ENCODE measurements at places on chromosomes 3 and 15.

DNA sequence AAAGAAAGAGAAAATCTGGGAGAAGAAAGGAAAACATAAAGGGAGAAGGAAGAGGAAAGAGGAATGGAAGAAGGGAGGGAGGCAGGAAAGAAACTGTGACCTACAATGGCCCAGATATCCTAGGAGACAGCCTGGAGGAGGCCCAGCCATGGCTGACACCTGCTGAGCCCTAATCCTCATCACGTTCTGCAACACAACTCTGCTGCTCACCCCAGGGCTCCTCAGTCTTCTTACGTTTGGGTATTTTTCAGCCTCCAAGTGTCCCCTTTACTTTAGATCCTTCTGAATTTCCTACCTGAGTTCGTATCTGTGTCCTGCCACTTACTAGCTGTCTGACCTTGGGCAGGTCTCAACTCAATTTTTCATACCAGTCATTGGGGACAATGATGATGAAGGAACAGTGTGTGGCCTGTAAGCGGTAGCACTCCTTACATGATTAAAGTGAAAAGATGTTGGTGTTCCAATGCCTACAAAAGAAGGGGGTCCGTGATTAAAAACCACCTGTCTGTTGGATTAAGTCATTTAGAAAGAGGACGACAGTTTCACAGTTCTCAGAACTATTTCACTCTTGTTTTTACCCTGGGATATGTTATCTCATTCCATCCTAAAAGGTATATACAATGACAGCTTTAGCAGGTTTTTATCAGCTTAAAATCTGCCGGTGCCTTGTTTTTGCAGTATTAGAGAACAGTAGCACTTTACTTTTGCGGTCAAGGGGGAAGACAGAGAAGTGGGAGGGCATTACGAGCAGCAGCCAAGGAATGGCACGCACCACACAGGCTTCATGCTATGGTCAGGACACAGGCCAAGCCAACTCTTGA lies 47.4 kb downstream of the CCR4 start:
- DNase-seq, result no peak

DNA sequence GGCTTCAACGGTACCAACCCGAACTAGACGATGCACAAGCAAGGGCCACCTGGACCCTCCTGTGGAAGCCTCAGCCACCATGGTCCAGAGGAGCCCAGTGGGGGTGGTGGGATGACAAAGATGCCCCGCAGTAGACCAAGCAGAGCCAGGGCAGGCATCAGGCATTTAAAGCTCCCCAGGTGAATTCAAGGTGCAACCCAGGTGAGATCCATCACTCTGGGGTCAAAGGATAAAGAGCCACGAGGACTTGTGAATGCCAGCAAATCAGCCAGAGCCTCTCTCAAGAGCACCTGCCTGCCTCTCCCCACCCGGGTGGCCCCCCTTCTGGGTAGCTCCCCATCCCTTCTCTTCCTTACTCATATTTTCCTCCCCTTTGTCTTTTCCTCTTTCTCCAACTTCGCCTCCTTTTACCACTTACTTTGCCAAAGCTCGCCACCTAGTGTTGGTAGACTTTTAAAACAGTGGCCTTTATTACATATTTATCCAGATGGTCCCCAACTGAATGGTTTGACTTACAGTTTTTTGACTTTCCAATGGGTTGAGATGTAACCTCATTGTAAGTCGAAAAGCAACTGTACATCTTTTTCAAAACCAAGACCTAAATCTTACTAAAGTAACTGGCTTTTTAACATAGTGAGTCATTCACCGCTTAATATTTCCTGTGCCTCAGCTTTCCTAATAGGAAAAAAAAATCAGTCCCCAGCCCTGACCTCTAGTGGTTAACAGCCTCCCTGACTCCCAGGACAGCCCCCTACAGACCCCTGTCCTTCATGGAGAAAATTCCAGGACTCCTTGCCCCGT lies 18.8 kb downstream of the PLA2G4F start:
- DNase-seq, result no peak

- no peak for DNase-seq
Measured at GRCh38 chr3:115445559-115445958, 177.8 kb upstream of the GAP43 start.

DNA sequence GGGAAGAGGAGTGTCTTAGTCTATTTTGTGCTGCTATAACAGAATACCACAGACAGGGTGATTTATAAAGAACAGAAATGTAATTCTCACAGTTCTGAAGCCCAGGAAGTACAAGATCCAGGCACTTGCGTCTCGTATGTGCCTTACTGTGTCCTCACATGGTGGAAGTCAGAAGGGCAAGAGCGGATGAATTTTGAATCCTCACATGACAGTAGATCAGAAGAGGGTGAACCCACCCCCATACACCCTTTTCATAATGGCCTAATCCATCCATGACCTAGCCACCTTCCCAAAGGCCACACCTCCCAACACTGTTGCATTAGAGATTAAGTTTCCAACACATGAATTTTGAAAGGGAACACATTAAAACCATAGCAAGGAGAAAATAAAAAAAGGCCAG lies 18.7 kb upstream of the ANXA2 start:
- no peak for DNase-seq

GRCh38 chr3:183151821-183152351 lies 10.6 kb downstream of the LAMP3 start:
- DNase-seq, result no peak

GRCh38 chr3:55296791-55297190 lies 190.3 kb downstream of the WNT5A start:
- no peak for DNase-seq

- no peak for DNase-seq
Measured at GRCh38 chr3:130256821-130257340, 88.6 kb upstream of the COL6A5 start.

GRCh38 chr3:124293584-124293983 lies 301.7 kb upstream of the ROPN1 start:
- no peak for DNase-seq

DNA sequence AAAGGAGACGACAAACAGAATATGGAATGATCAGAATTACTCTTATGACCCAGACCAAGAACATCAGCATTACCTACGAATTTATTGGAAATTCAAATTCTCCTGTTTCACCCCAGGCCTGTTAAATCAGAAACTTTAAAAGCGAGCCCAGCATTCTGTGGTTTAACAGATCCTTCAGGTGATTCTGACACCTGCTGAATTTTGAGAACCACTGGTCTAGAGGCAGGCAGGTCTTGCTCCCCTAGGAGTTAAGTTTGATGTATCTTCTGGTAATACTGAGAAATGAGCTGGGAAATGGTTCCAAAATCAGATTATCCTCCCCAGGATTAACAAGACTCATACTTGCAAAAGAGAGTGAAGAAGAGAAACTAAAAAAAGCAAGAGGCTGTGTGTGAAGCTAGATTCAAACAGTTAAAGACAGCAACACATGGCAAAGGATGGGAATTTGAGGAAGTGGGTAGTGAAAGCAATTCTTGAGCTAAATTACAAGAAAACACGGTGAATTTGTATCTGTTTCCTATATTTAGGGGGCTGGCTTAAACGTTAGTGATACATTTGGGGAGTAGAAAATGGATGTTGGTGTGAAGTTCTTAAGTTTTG lies 66.0 kb downstream of the FLNB start:
- DNase-seq, result no peak

- DNase-seq, result no peak
Measured at GRCh38 chr3:49349348-49350114, 8.6 kb downstream of the GPX1 start.

DNA sequence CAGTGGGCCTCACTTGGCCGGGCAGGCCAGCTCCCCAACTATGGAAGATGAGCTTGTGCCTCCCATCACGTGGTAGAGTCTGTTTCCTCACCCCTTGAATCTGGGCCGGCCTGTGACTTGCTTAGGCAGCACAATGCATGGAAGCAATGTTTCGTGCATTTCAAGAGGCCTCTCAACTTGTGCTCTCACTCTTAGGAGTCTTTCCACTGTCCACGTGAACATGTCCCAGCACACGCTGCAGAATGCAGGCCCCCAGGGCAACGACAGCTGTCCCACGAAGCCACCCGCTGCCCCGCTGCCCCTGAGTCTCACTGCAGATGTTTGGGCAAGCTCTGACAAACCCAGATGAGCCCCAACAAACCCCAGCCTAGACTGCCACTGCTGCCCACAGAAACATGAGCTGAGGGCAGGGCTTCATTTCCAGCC lies 27.2 kb upstream of the SLC41A3 start:
- no peak for DNase-seq

- DNase-seq, result no peak
Measured at GRCh38 chr15:60961541-60962485, 267.3 kb downstream of the RORA start.

DNA sequence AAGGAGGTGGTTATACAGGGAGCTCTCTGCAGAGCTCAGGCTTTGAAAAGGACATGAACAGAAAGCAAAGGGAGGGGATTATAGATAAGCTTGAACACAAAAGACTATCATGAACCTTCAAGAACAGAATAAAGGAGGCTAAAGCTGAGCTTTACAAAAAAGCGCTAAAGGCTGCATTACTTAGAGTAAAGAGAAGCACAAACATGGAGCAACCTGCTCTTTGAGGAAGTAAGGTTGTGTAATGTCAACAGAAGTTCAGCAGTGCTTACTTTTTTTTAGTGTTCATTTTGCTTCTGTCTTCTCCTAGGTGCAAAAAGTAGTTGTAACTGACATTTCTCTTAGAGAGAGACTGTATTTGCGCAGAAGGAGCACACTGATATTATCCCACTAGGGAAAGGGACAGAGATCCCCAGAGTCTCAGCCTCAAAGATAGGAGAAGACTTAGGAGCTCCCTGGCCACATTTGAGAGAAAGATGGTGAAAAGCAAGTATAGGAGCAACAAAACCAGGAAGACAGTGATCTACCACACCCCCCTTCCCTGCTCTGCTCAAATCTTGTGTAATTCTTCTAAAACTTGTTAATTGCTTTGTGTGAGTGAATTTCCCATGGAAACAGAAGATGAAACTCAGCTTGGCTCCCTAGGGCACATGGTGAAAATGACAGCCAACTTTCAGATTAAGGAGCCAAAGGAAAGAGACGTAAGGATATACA lies 54.7 kb downstream of the QTRT2 start:
- no peak for DNase-seq

DNA sequence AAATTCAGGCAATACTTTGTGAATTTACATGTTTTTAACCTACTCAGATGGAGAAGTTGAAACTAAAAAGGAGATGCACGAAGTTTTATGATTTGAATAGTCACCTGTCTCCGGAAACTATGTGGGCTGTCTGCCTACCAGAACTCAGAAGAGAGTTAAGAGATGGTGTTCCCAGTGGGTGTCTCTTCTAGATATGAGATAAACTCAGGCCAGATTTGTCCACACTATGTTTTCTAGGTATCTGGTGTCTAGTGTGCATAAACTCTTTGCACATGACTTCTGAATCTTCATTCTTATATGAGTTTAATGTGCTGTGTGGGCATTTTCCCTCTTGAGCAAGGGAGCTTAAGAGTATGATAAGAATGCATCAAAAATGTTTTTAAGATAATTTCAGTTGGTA lies 222.8 kb downstream of the FOXP1 start:
- no peak for DNase-seq

- no peak for DNase-seq
Measured at GRCh38 chr3:54125300-54125699, 2.9 kb downstream of the CACNA2D3 start.

DNA sequence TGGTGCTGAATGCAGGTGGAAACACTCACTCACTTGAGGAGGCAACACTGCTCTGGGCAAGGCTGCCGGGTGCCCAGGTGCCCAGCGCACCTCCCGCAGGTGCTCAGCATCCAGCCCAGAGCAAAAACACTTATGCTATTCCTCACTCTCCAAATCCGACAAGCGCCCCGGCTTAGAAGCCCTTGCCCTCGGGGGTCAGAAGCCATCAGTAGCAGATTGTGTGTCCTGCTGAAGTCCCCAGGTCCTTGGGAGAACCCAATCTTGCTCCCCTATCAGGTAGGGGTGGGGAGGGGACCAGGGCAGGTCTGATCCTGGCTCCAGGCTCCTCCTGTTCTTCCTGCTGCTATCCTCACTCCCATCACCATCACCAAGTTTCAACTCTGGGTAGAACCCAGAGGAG lies 46.7 kb downstream of the TLE3 start:
- no peak for DNase-seq

DNA sequence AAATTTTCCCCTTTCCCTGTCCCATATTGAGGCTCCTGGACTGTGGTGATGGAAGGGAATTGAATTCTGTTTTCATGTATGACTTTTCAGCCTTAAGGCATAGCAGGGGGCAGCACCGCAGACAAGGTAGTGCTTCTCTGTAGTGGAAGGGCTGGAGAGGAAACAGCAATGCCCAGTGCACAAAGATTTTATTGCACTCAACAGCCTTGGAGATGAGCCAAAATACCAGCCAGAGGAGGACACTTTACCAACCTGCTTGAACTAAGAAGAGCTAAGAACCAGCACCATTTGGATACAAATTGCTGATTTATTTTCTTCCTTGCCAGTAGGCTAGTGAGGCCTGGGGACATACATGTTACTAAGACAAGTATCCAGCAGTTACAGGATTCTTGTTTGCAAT lies 98.7 kb downstream of the KCNMB2 start:
- no peak for DNase-seq

- no peak for DNase-seq
Measured at GRCh38 chr15:100340721-100341238, 995 bp downstream of the ADAMTS17 start.

- DNase-seq, result no peak
Measured at GRCh38 chr3:42308651-42309050, 42.7 kb upstream of the CCK start.

- no peak for DNase-seq
Measured at GRCh38 chr3:48118928-48119327, 69.3 kb downstream of the CDC25A start.

DNA sequence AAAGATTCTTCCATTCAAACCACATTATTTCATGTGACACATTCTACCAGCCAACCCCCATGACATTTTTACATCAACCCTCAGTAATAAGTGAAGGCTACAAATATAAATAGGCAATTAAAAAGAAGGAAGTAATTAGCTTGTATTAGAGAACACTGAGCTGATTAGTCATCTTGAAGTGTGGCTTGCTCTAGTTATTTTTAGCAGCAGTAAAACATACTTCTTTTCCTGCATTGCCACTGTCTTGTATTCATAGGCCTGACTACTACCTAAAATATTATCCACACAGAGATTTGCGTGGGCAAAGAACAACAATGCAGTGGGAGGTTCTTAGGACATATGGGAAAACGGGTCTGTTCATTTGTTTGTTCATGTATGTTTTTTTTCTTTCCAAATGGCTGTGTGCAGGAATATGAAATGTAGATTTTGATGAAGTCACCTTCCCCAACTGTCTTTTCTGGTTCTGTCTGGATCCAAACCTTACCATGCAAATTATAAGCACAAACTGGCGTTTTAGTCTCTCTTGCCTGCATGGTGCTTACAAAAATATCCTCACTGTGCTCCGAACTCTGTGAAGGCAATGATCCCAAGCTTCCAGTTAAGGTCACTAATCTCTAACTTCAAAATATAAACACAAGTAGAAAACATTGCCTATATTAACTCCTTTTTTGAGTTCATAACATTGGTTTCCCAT lies 31.5 kb upstream of the TM4SF4 start:
- DNase-seq, result no peak

GRCh38 chr3:130903412-130903908 lies 9.6 kb downstream of the ATP2C1 start:
- DNase-seq, result no peak

Measured in SK-N-MC (cell line).